ENCODE measurements at places on chromosomes 1 and 21.

DNA sequence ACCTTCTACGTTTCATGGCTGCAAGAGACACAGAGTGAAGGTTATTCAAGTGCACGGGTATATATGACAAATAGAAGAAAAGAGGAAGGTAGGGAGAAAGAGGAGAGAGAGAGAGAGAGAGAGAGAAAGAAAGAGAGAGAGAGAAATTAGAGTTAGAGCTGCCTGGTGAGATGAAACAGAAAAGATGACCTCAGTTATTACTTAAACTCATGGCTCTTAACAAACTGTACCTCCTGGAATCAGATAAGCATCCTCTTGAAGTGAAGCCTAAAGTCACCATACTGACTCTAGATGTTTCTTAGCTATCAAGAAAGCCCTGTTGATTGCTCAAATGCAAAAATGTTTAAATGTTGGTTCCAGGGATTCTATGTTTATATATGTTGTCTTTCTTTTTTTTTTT lies 597.7 kb upstream of the ZP4 start:
- DNase-seq = no peak

GRCh38 chr1:94265011-94265422 lies 27.6 kb upstream of the ARHGAP29 start:
- no peak for DNase-seq

- no peak for DNase-seq
Observed at GRCh38 chr1:90716243-90716551, 905 bp downstream of the BARHL2 start.

GRCh38 chr1:109528712-109529111 lies 11.0 kb upstream of the GPR61 start:
- no peak for DNase-seq

GRCh38 chr21:38900499-38900898 lies 94.8 kb downstream of the ETS2 start:
- no peak for DNase-seq

DNA sequence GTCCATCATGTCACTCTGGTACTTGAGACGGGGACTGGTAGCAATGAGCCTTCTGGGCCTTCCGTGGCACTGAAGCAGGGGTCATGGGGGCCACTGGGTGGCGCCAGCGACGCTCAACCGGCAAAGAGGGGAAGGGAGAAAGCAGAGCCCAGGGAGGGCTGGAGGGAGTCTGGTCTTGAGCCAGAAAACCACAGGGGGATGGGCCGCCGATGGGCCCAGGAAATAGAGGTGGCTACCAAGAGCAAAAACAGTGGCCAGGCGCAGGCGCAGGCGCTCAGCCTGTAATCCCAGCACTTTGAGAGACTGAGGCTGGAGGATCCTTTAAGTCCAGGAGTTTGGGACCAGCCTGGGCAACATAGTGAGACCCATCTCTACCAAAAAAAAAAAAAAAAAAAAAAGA lies 21.8 kb downstream of the EXOC8 start:
- DNase-seq = no peak

DNA sequence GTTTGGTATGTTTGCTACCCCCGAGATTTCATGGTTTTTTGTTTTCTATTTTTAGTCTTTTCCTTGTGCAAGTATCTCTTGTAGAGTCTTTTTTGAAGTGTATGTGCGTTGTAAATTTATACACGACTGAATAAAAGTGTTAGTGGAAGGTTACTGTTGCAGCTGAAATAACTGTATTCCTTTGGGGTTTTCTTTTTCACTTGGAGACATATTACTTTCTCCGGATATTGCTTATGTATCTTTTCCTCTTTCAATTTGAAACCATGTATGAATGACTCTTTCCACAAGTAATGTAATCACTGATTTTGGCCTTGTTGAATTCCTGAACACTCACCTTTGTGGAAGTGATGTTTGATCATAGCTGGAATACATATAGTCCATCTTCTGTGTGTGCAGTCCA lies 956 bp downstream of the URB2 start:
- no peak for DNase-seq

- DNase-seq = no peak
Observed at GRCh38 chr1:214280386-214281020, 456 bp upstream of the SMYD2 start.

DNA sequence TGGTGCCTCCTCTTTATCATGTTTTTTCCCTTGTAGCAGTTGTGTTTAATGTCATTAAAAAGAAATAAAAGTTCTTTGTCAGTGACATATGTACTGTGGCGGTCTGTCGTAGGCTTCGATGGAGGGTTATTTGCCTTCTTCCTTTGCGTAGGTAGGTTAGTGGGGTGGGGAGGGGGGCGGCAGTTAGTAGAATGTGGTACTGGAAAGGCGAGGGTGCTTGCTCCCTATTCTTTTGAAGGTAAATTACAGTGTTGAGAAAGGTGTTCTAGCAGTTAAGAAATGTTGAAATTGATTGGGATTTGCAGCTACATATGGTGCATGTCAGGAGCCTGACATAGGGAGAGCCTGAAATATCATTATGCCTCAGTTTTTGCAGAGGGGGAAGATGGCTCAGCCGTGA lies 11.9 kb downstream of the FNDC5 start:
- no peak for DNase-seq

GRCh38 chr1:31193729-31194128 lies 46.0 kb downstream of the NKAIN1 start:
- DNase-seq = no peak

- no peak for DNase-seq
Observed at GRCh38 chr1:26907071-26907917, 6.5 kb downstream of the NR0B2 start.

GRCh38 chr1:240980342-240980741 lies 368.4 kb upstream of the GREM2 start:
- DNase-seq = no peak

- DNase-seq = no peak
Observed at GRCh38 chr1:151939779-151940178, 30.5 kb upstream of the THEM4 start.

GRCh38 chr1:86226204-86226603 lies 69.6 kb upstream of the COL24A1 start:
- no peak for DNase-seq

- DNase-seq = no peak
Observed at GRCh38 chr1:119330466-119331189, 38.0 kb upstream of the HAO2 start.
